ENCODE measurements at places on chromosomes 3 and 15. TPM values are rescaled to one million over a fixed set of nuclear protein-coding genes. Genes with fewer than 3 reads are reported as not detected.

- peaks cover 7% of the 10 kb centered on the region for H3K4me1 ChIP-seq
- no peaks in the 10 kb centered on the region for H3K36me3 ChIP-seq
- DNase-seq = no peak
- H3K4me3 ChIP-seq = no peak overlapping the region
- H3K27ac ChIP-seq = no peak overlapping the region
These were observed 59.6 kb downstream of the SLC12A8 start for GRCh38 chr3:125152951-125153350.

DNA sequence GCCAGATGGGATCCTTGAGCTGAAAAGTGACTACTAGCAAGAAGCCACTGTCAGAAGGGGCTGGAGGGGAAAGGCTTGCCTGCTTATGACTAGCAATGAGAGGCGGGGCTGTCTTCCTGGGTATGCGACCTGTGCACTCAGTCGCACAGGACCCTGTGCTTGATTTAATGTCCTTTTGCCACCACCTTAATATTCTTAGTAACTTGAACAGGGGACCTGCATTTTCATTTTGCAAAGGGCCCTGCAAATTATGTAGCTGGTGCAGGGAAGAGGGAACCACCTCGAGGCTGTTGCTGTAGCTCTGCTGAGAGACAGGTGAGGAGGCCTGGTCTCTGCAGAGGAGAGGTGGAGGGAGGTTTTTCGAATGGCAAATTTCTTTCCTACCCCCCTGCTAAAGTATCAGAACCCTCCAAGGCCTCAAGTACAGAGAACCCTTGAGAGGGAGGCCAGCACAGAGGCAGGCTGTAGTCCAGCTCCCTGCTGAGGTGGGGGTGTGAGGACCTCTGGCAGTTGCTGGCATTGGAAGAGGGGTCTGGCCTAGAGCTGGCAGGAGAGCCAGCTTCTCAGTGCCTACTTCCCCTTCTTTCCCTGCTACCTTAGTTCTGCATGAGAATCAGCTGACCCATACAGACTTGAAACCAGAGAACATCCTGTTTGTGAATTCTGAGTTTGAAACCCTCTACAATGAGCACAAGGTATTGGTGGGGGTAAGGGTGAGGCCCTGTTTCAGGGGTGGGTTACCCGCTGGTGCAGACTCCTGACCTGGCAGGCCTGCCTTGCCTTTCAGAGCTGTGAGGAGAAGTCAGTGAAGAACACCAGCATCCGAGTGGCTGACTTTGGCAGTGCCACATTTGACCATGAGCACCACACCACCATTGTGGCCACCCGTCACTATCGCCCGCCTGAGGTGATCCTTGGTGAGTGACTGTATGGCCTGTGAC is 11.4 kb downstream of the CLK3 start:
- peaks cover 99% of the 10 kb centered on the region for H3K36me3 ChIP-seq
- H3K4me1 ChIP-seq = no peaks in the 10 kb centered on the region
- H3K4me3 ChIP-seq = no peak overlapping the region
- H3K27ac ChIP-seq = no peak overlapping the region

GRCh38 chr15:81312790-81313543 is 11.0 kb downstream of the STARD5 start:
- peak; percentile 77 for DNase-seq
- peaks cover 3% of the 10 kb centered on the region for H3K36me3 ChIP-seq
- H3K4me3 ChIP-seq = no peak overlapping the region
- peak overlapping the region; percentile 36 for H3K27ac ChIP-seq
- H3K27me3 ChIP-seq = no peaks in the 10 kb centered on the region

Gene CD47
- 12.9 TPM for total RNA-seq

GRCh38 chr15:67137951-67138848 is 72.8 kb downstream of the SMAD3 start:
- H3K4me1 ChIP-seq = peaks cover 97% of the 10 kb centered on the region
- H3K27me3 ChIP-seq = no peaks in the 10 kb centered on the region
- H3K27ac ChIP-seq = peak overlapping the region; percentile 87
- H3K4me3 ChIP-seq = peak overlapping the region; percentile 23
- DNase-seq = no peak

Gene CPN2
- total RNA-seq = not detected

DNA sequence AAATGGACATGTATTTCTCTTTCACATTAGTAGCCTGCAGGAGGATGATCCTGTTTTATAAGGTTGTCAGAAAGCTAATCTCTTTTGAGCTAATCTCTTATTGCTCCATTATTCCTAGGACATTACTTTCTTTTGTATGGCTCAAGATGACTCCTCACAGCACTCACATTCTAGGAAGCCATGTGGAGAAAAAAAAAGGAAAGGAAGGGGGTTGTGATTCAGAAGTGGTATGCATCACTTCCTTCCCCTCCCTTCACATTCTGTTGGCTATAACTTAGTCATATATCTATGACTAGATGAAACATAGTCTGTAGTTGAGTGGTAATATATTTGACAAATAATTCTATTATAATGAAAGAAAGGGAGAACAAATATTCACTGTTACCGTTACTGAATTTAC is 168.8 kb upstream of the TTC14 start:
- H3K27me3 ChIP-seq = no peaks in the 10 kb centered on the region
- H3K36me3 ChIP-seq = no peaks in the 10 kb centered on the region
- no peaks in the 10 kb centered on the region for H3K4me1 ChIP-seq
- H3K4me3 ChIP-seq = no peak overlapping the region
- no peak overlapping the region for H3K27ac ChIP-seq
- DNase-seq = no peak

- no peak overlapping the region for H3K4me3 ChIP-seq
- H3K27me3 ChIP-seq = no peaks in the 10 kb centered on the region
- H3K27ac ChIP-seq = peak overlapping the region; percentile 89
- peaks cover 37% of the 10 kb centered on the region for H3K4me1 ChIP-seq
- peaks cover 8% of the 10 kb centered on the region for H3K36me3 ChIP-seq
These were observed 33.5 kb upstream of the ALPK3 start for GRCh38 chr15:84783493-84784251.

DNA sequence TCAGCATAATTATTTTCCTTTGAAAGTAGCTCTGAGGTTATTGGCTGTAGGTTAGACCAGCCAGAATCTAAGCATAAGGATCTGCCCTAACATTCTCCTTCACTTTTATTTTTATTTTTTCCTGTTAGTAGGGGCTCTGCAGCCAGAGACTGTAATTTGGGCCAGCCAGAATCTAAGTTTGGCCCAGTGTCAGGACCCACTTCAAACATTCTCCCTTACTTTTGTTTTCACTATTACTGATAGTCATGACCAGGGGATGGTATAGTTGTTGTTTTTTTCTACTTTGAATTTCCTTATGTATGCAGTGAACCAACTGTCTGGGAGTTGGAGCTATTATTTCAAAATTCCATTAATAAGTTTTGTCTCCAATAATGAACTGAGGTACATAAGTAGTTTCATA is 121.0 kb upstream of the MBNL1 start:
- no peaks in the 10 kb centered on the region for H3K4me1 ChIP-seq
- DNase-seq = no peak
- H3K27ac ChIP-seq = no peak overlapping the region
- no peak overlapping the region for H3K4me3 ChIP-seq
- no peaks in the 10 kb centered on the region for H3K36me3 ChIP-seq
- H3K27me3 ChIP-seq = no peaks in the 10 kb centered on the region

Gene MASP1
- 4.4 TPM for total RNA-seq

Gene DUOX1
- total RNA-seq = 0.64 TPM

Gene GHRL
- not detected for total RNA-seq
